Activated naive CD4-positive, alpha-beta T cell (primary cell): ENCODE measurements at places on chromosomes 4 and X.

GRCh38 chrX:9135901-9136510, 102.1 kb upstream of the FAM9B start:
- no peak for DNase-seq

- DNase-seq = no peak
Observed at GRCh38 chr4:128831531-128832242, 22.2 kb downstream of the JADE1 start.

DNA sequence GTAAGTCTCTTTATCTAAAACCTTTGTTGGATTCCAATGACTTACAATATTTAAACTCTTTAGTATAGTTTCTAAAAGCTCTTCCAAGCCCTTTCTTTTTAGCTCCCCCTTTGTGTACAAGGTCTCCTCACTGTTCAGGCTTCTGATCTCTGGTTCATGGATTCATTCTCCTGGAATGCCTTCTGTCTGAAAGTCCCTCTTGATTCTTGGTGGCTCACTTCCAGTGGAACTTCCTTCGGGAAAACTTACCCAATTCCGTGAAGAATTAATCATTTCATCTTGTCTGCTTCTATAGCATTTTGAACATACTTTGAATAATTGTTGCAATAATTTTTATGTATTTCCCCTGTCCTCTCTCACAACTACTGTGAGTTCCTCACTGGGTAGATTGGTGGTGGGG, 3.6 kb downstream of the ARHGAP24 start:
- no peak for DNase-seq

DNA sequence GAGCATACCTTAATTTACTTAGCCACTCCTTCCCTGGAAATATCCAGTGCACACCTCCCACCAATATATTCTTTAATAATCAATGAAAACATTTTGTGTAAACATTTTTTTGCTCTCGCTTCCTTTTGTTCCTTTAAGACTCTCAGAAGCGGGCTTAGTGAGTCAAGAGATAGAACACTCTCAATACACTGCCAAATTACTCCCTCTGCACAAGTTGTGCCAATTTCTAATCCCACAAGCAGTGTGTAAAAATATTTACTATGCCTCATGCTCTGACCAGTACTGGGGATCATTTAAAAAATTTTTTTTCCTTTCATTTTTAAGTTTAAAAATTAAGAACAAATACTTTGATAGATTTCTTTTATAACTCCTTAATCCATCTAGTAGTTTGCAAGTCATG, 5.1 kb downstream of the MORF4L2 start:
- DNase-seq = no peak

DNA sequence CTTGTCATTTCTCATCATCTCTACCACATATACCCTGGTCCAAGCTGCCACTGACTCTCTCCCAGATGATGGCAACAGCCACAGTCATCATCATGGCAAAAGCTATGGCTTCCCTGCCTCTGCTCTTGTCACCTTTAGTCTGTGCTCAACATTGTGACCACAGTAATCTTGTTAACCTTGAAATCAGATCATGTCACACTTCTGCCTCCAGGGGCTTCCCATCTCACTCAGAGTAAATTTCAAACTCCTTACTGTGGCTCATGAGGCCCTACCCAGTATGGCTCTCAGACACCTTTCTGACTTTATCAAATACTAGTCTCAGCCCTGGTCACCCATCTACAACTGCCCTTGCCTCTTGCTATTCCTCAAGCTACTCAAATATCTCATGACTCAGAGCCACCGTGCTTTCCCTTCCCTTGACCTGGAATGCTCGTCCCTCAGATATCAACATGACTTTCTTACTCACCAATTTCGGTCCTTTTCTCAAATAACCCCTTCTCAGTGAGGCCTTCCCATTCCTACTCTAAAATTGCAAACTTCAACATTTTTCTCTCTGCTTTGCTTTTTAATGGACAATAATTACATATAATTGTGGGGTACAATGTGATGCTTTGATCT, 41.1 kb upstream of the STIM2 start:
- no peak for DNase-seq

GRCh38 chr4:15515106-15515505, 45.4 kb downstream of the CC2D2A start:
- DNase-seq = no peak

- DNase-seq = no peak
Observed at GRCh38 chr4:38818441-38818976, 13.9 kb upstream of the TLR1 start.

GRCh38 chr4:169436734-169437133, 166.0 kb upstream of the SH3RF1 start:
- no peak for DNase-seq

GRCh38 chrX:4622486-4623167, 909.2 kb upstream of the PRKX start:
- DNase-seq = no peak

DNA sequence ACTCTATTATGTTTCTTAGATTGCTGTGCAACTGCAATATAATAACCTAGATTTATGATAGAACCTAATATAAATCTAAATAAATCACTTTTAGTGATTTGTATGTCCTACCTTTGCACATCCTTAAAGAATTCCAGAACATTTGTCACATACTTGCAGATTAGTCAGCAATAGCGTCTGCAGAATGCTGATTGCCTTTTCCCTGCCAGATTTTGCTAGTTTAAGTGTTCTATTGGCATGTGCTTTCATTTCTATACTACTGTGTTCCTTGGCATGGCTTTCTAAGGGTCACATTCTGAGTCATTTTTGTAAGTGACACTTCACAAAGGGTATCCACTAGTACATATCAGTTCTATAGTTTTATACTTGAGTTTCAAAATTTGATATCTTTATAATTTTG, 303.1 kb upstream of the GIMD1 start:
- DNase-seq = no peak

- no peak for DNase-seq
Observed at GRCh38 chrX:14056206-14056605, 26.5 kb upstream of the GEMIN8 start.
